Caudate nucleus (tissue), 63 donors: ENCODE measurements at places on chromosomes 7 and 10.

DNA sequence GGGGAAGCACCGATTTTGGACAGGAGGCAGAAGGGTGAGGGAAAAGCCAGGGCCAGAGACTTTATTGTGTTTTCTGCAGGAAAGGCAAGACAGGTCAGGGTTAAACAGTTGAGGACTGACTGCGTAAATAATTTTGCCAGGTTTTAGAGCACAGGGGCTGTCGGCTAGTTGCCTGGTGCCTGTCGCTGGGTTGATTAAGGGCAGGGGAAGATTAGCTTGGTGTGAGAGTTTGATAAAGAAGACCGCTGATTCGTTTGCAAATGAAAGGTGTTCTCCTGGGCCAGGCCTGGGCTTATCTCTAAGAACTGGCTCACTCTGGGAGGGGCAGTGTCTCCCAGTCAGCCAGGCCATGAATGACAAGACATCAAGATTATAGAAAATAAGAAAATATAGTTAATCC is 75.6 kb downstream of the SLC37A3 start:
- DNase-seq, result no peak

DNA sequence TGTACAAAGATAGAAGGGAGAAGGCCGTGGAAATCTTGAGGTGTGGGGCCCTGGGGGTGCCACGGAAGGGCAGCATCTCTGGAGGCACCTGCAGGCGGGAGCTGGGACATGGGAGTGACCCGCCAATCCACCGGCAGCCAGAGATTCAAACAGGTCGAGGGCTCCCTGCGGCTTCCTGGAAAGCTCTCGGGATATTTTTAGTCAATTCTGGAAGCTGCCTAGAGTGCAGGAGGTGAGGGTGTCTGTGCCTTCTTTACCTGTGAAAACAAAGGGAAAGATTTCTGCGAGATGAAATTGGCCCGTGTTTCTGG is 16.6 kb downstream of the MNX1 start:
- DNase-seq, result no peak

- no peak for DNase-seq
Measured at GRCh38 chr7:3033136-3033535, 10.5 kb downstream of the CARD11 start.

GRCh38 chr10:30999070-30999712 is 32.5 kb downstream of the ZNF438 start:
- DNase-seq, result no peak

DNA sequence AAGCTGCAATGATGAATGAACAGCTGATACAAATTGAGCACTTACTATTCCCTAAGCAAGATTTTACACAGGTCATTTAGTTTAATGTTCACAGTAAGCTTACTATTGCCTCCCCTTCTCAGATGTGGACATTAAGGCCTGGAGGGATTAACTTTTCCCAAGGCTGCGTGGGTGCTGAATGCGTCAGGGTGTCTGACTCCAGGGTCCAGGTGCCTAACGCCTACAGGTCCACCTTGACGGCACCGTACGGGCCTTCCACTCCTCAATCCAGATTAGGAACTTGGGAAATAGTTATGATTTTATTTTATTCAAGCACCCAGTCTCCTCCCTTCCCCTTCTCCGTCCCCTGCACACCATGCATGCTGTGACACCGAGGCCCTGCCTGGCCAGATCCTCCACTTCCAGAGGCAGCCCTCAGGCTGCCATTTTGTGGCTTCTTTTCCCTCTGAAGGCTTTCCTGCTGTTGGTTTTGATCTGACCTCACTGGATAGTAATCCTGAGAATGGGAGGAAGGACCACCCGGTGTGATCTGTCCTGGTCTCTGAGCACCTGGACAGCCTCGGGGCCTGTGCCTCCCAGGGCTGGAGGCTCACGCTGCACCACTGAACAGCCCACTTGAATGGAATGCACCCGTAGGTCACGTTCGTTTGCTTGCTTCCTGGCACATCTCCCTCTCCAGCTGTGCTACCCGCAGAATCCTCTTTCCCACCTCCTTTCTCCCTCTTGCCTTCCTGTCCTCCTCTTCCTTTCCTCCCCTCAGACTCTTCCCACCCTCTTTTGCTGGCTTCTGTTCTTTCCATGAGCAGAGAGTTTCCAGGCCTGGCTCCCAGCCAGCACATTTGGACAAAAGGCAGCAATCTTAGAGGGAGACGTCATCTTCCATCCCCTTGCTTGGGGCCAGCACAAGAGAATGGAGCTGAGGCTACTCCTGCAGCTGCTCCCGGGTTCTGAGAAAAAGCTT is 14.4 kb downstream of the DENND2A start:
- DNase-seq, result peak; percentile 22

GRCh38 chr10:11913079-11913641 is 90.0 kb downstream of the PROSER2 start:
- no peak for DNase-seq

- no peak for DNase-seq
Measured at GRCh38 chr7:89549768-89550167, 604.5 kb upstream of the STEAP1 start.

- no peak for DNase-seq
Measured at GRCh38 chr7:43649755-43650274, 66.9 kb downstream of the STK17A start.

GRCh38 chr10:110824660-110825059 is 47.1 kb upstream of the PDCD4 start:
- no peak for DNase-seq

- no peak for DNase-seq
Measured at GRCh38 chr10:14296065-14296709, 34.5 kb downstream of the FRMD4A start.

DNA sequence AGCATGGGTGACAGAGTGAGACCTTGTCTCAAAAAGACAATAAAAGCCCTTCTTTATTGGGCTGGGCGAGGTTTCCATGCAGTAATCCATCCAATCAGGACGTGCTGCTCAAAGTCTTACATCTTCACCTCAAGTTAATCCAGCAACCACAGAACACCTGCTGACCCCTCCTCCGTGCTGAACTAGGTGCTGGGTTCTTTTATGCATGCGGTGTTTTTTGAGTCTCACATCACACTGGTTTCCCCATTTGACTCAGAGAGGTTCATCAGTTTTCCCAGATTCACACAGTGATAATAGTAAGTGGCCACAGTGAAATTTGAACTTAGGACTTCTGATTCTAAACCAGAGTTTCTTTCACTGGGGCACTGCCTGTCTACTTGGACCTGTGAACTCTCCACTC is 58.3 kb upstream of the GTF2I start:
- no peak for DNase-seq

- DNase-seq, result no peak
Measured at GRCh38 chr7:40800771-40801170, 666.0 kb downstream of the SUGCT start.

GRCh38 chr7:143243111-143243510 is 20.1 kb upstream of the GSTK1 start:
- no peak for DNase-seq

DNA sequence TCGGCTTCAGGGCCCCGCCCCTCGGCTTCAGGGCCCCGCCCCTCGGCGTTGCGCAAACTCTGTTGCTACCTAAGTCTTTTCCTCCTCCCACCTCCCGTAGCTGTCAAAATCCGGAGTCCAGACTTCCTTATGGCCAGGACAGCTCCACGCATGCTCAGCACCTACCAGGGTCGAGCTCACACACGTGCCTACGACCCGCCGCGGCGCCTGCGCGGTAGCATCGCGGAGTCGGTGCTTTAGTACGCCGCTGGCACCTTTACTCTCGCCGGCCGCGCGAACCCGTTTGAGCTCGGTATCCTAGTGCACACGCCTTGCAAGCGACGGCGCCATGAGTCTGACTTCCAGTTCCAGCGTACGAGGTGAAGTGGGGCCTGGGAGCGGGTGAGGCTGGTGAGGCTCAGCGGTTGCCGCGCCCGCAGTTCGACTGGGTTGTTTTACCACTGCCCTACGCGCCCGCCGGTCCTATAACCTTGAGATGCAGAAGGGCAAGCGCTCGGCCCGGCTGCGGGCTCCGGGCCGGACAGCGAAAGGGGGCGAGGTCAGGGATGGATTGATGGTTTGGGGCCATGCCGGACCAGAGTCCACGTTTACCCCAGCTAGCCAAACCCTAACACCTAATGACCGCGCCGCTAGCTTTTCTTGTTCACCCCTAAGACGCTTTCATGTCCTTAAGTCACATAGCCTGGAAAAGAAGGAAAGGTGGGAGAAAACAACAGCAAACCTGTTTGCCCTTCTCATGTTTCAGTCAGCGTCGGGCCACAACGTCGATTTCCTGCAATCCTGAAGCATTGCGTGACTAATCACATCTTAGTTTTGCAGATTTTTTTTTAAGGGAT is at the start of gene CISD1:
CISD1 (plus strand) TSS at position 217 of the 836 bp plus-strand sequence; CDS start at position 329, 112 bp downstream.
- peak; percentile 86 for DNase-seq

DNA sequence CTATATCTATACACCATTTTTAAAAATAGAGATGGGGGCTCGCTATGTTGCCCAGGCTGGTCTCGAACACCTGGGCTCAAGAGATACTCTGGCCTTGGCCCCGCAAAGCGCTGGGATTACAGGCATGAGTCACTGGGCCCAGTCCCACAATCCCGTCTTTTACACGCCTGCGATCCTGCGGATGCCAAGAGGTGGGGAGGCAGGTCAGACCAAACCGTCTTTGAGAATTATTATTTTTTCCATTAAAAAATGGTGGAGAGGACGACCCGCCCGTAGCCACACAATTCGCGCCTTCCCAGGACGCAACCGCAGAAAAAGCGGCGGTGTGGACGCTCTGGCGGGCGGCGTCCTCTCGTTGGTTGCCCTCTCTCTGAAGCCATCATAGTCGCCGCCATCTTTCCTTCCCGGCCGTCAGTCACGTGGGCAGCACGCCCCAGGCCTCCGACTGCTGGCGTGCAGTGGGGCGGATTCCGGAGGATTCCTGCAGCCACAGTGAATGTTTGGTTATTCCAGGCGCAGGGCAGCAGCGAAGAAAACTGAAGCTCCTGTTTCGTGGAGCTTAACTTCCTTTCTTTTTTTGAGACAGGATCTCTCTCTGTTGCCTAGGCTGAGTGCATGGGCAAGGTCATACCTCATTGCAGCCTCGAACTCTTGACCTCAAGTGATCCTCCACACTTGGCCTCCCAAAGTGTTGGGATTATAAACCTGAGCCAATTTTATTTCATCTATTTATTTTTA is 9.9 kb upstream of the EPHB4 start:
- peak; percentile 78 for DNase-seq

- no peak for DNase-seq
Measured at GRCh38 chr7:24442170-24442777, 131.0 kb upstream of the PALS2 start.

DNA sequence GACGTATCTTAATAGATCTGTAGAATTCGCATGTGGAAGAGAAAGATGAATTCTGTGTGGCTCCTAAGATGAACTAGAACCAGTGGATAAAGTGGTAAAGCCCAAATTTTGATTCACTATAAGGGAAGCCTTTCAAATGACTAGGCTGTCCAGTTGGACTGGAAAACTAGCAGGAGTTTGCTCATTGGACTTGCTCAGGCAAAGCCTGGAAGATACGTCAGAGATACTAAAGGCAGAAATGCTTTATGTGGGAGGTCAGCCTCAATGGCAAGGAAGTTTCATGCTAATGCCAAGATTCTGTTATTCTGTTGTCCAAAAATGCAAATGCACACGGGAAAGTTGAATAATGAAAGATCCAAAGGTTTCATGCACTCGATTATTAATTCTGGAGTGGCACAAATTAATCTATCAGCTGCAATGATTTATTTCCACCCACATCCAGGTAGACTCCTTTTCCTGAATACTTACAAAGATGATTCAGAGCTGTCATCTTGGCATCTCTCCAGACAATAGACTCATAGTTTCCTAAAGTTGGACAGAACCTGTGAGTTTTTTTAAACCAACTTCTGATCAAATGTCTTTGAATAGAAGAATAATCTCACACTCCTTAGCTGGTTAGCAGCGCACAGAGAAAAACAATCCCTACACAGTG is 20.5 kb upstream of the PPP1R3C start:
- DNase-seq, result no peak

DNA sequence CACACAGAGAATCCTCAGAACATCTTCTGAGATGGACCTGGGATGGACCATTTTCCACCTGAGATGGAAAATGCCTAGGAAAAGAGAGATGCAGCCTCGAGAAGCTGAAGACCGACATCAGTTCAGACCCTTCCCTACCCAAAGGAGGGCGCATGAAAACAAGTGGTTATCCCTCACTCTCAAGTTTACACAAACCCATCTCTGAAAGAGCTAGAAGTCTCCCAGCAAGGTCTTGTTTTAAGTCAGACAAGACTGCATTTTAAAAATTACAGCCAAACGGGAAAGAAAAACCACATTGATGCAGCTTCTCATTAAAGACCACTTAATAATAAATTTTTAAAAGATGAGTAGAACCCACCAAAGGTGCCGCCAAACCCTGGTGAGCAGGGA is 1.3 kb downstream of the RAPGEF5 start:
- DNase-seq, result no peak

- no peak for DNase-seq
Measured at GRCh38 chr7:132379292-132379691, 197.0 kb downstream of the PLXNA4 start.

GRCh38 chr10:122342293-122343134 is 32.0 kb upstream of the PLEKHA1 start:
- DNase-seq, result no peak

DNA sequence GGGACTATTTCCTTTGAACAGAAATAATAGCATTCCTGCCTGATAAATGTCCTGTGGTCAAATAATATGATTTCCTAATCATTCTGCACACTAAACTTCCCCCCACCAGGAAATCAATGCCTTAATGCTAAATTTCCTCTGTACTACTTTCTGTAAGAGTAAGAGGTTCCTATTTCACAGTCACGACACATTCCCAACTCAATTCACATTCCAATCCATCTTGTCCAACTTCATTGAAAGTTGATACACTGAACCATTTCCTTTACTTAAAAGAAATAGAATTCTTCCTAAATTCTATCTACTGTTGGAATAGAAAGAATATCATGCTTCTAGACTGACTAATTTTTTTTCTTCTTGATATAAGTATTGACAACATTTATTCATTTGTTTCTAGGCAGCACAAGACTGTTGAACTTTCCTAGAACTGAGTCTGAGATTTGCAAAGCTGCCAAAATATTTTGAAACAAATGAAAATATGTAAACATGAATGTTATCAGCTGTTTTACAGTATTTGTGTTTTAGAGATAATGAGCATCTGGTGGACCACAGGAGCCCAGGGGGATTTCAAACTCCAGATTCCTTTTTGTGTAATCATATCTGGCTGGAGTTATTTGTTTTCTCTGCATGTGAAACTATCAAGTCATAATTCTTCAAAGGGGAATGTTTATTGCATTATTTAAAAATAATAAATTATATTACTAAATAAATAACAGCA is 121.5 kb downstream of the TPST1 start:
- no peak for DNase-seq

DNA sequence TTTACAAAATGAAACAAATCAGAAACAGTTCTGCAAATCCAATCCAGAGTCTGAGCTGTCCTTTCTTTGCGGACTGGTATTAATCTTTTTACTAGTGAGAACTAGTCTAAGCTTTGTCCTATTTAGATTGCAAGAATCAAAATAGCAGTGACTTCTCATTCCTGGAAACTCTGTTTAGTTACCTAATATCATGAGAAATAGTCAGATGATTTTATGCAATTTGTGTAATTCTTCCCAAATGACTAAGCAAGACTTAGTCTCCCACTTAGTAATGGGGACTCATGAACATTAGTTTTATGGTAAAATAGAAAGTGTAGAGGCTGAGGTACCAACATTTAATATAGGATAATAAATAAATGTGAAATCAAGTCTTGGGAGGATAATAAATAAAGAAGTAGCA is 341.3 kb downstream of the DNAJB9 start:
- no peak for DNase-seq

GRCh38 chr10:47025253-47025539 is 114.0 kb downstream of the PTPN20 start:
- no peak for DNase-seq

GRCh38 chr7:92246360-92247101 is 757 bp downstream of the ANKIB1 start:
- DNase-seq, result peak; percentile 49

- no peak for DNase-seq
Measured at GRCh38 chr7:5773661-5774086, 7.8 kb downstream of the RNF216 start.

- DNase-seq, result no peak
Measured at GRCh38 chr10:120658943-120659885, 191.9 kb upstream of the WDR11 start.
